ENCODE measurements at places on chromosomes 3 and 15.

GRCh38 chr15:65525622-65526021 lies 4.6 kb upstream of the HACD3 start:
- DNase-seq: no peak

DNA sequence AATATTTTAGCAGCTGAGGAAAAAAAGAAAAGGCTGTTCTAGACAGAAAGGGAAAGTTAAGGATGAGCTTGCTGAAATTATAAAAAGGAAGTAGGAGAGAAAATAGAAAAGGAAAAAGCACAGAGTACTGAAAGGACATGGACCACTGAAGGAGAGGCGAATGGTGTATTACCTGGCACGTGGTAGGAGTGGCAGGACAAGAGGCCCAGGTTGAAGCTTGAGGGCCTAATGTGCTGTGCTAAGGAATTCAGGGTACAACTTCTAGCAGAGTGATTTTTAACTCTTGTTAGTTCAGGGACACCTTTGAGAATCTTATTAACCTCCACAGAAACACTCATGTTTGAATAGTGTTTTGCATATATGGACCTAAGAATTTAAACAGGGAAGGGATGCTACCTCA lies 60.0 kb upstream of the CRTC3 start:
- DNase-seq: no peak

DNA sequence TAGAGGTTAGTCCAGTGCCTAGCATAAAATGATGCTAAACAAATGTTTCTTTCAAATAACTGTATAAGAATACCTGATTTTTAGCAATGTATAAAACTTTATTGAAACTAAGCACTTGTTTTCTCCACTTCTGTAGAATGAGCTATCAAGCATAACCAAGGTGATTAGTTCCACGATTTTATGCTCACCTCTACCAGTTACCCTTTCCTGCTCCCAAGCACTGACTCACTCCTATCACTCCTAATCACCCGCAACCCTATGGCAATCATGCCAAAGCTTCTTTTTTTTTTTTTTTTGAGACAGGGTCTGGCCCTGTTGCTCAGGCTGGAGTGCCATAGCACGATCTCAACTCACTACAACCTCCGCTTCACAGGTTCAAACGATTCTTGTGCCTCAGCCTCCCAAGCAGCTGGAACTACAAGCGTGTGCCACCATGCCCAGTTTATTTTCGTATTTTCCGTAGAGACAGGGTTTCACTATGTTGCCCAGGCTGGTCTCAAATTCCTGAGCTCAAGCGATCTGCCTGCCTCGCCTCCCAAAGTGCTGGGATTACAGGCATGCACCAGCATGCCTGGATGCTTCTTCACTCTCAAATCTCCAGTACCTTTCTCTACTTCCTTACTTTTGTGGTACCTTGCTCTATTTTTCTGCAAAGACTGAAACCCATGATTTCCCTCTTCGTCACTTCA lies 3.9 kb downstream of the HSPBAP1 start:
- no peak for DNase-seq

GRCh38 chr3:112136959-112137693 lies 4.1 kb upstream of the GCSAM start:
- DNase-seq: peak; percentile 53

GRCh38 chr3:8405144-8405543 lies 96.5 kb upstream of the LMCD1 start:
- no peak for DNase-seq

GRCh38 chr3:124424396-124424795 lies 305.9 kb upstream of the UMPS start:
- no peak for DNase-seq

- DNase-seq: no peak
These were observed 25.0 kb upstream of the KY start for GRCh38 chr3:134675726-134676256.

- no peak for DNase-seq
These were observed 109.0 kb downstream of the SEC22A start for GRCh38 chr3:123310741-123311140.

- no peak for DNase-seq
These were observed 8.6 kb downstream of the FRMD4B start for GRCh38 chr3:69377262-69377661.

GRCh38 chr15:39934397-39935071 lies 619 bp downstream of the EIF2AK4 start:
- DNase-seq: no peak

DNA sequence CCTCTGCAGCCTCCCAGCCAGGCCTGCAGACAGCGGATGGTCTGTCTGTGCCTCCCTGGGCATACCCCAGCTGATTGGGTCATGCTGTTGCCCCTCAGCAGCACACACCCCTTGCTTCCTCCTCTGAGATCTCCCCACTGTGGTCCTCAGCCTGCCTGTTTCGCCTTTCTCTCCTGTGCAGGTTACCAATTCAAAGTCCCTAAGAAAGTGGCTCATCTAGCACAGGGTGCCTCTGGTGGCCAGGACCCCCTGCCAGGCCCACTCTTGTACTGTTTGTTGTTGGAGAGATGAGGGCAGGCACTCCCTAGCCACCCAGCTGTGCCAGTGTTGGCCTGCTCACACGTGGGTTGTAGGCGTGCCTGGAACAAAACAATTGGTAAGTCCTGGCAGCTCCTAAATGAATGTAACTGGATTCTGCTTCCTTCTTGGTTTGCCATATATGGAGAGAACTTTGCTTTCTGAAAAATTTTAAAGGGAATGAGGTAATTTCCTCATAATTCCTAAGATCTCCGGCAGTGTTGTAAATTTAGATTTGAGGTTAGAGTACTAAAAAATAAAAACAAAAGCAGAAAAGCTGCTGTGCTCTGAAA lies 213.2 kb upstream of the IL12A start:
- peak; percentile 75 for DNase-seq

DNA sequence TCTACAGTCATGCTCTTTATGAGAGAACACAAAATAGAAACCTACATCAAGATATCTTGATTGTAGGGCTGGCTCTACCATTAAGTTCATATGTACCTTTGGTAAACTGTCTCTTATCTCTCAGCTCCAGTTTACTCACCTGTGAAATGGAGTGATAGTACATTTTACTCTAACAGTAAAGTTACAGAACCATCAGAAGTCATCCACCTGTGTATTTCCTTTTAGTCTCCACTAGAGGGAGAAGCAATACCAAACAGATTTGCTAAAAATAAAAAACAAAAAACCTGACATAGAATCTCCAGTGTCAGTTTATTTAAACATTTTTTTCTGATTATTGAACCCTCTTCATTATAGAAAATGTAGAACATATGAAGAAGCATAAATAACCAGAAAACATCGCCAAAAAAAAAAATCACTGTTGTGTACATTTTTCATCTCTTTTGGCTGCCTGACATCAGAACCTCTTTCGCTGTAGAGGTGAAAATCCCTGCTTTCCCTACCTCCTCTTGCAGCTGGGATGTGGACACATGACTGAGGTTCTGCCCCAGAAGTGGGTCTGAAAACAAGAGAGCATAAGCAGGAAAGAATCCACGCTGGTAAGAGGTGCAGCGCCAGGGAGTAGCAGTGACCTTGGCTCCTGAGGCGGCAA lies 48.7 kb upstream of the WDR72 start:
- DNase-seq: peak; percentile 23

DNA sequence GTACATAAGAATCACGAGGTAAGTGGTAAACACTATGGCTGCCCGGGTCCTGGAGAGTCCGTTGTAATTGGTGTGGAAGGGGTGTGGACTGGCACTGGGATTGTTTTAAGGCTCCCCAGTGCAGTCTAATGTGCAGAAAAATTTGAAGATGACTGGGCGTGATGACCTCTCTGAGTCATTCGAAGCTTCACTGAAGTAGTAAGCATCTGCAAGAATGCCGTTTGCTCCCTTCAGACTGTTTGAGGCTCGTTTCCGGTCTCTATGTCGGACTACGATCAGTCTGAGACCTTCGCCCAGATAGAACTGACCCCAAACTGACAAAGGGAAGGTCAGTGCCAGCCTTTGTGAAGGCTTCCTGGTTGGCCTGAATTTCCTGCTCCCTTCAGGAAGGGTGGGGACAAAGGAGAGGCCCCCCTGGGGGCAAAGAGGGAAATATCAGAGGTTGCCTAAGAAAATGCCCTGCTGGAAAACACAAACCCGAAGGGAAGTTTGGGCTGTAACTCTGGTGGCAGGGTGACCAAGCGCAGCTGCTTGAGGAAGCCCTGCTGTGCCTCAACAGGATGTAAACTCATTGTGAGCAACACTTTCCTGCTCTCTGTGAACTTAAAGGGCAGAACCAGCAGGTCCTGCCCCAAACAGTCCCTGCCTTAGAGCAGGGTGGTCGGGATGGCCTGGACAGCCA lies 34.6 kb downstream of the BTD start:
- peak; percentile 30 for DNase-seq

- DNase-seq: no peak
These were observed 54.2 kb upstream of the SEMA6D start for GRCh38 chr15:47663101-47663500.

- DNase-seq: no peak
These were observed 149.1 kb upstream of the CGNL1 start for GRCh38 chr15:57227166-57227565.

DNA sequence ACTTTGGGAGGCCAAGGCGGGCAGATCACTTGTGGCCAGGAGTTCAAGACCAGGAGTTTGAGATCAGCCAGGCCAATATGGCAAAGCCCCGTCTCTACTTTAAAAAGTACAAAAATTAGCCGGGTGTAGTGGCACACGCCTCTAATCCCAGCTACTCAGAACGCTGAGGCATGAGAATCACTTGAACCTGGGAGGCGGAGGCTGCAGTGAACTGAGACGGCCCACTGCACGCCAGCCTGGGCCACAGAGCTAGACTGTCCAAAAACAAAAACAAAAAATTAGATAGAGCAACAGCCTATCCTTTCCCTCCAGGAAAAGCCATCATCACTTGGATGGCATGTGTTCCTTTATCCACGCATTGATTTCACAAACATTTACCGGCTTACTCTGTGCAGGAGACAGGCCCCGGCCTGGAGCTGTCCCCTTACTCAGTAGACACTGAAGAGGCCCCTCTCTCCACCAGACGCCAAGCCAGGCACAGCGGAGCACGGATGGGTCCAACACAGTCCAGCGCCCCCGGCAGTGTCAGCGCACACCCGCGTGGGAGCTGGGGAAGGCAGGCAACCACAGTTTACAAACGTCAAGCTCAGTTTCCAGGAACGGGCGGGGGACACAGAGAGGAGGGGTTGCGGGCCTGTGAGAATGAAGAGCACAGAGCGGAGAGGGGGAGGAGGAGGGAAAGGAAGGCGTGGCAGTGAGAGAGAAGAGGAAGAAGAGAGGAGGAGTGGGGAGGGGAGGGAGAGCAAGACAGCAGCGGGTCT lies 3.1 kb downstream of the GP5 start:
- peak; percentile 64 for DNase-seq

GRCh38 chr3:12959838-12960378 lies 113.3 kb downstream of the IQSEC1 start:
- no peak for DNase-seq

- DNase-seq: peak; percentile 85
These were observed 515 bp upstream of the EIF3J start for GRCh38 chr15:44536302-44536961.

DNA sequence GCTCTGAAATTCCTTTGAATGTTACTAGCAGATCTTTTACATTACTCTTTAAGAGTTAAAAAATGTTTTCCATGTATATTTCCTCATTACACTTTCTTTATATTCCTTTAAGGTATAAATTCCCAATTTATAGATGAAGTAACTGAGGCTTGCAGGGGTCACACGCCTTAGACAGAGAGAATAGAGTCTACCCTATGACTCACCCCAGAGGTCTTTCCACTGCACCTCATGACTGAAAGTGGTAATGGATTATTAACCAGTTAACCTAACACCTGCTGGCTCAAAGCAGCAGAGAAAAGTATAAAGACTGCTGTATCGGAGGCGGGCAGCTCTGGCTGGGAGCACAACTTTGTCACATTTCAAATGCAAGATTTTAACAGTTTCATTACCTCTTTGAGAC lies 37.7 kb downstream of the LDHAL6B start:
- DNase-seq: no peak

- no peak for DNase-seq
These were observed 70.1 kb upstream of the MEF2A start for GRCh38 chr15:99495430-99496301.

DNA sequence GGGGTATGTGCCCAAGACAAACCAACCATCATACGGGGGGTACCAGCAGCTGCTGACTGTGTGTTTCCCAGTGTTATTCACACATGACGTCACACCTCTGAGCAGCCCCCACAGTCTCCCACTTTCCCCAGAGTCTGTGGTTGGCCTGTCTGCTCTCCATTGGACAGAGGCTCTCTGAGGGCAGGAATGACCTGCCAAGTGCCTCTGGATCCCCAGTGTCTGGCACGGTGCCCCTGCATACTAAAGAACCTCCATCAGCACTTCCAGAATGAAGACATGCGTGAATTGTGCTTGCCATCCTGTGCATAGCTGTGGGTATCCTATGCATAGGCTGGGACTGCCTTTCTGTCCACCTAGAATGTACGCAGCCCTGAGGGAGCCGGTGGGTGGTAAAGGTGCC lies 3.5 kb upstream of the CCDC9B start:
- no peak for DNase-seq

DNA sequence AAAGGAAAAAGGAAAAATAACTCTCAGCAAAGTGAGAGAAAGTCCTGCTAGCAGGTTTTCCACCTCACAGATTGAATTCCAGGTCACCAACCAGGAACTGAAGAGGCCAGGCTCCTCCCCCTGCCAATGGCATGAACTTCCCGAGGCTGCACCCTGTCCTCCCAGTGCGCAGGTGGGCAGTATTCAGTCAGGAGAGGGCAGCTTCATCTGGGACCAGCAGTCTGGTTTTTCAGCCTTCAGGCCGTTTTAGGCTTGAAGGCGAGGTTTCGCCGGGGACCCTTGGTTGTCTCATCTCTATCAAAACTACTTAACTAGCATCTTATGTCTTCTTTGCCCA lies 41.2 kb downstream of the TRAT1 start:
- DNase-seq: no peak

- no peak for DNase-seq
These were observed 43.2 kb upstream of the PRR23E start for GRCh38 chr3:127149621-127150310.

DNA sequence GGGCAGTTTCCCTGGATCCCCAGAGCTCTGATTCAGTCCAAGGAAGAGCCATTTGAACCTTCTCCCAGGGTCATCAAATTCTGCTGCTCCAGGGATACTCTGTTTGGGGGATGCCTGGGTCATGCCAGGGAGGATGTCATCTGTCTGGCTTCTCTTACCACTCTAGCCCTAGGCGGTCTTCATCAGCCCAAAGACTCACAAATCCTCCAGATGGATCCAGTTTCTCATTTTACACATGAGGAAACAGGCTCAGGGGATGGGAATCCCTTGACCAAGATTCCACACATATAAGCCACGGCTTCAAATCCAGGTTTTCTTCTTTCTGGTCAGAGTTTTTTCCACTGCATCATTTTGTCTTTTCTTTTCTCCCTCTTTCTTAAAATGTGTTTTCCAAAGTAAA lies 36.7 kb downstream of the SLC28A1 start:
- no peak for DNase-seq

GRCh38 chr15:74633781-74634180 lies 18.1 kb downstream of the CLK3 start:
- DNase-seq: no peak

- no peak for DNase-seq
These were observed 116.9 kb downstream of the POLR2M start for GRCh38 chr15:57823325-57823882.

- no peak for DNase-seq
These were observed 22.1 kb upstream of the RAD18 start for GRCh38 chr3:8985411-8985831.

Measured in iPS-NIHi11 (cell line).